Fibroblast of skin of left biceps (primary cell): ENCODE measurements at places on chromosomes 1 and 21.

- DNase-seq = no peak
These were observed 355.5 kb downstream of the LMO4 start for GRCh38 chr1:87684194-87684593.

GRCh38 chr1:160858507-160858906 is 4.2 kb downstream of the CD244 start:
- no peak for DNase-seq

DNA sequence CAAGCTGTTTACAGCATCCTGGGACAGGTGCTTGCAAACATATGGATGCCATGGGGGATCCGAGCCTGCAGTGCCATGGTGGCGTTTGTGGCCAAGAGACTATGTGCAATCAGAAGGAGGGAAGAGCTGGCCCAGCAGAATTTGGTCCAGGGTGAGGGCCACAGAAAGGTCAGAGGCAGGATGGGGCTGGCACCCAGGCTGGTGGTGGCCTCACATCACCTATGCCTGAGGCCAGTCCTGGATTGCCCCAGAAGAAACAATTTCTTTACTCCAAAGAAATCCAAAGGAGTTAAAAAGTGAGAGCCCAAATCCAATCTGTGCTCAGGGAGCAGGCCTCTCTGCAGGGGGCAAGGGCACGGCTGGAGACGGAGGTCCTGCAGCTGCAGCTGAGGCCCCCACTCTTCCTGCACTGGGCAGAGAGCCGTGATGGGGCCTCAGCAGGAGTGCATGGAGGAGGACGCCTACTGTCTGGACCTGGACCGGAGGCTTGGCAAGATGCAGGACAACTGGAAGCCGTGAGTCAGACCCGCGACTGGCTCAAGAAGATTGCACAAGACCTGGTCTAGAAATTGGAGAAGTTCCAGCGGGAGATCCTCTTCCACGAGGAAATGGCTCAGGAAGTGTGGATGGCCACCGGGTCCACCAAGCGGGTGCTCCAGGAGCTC is 163.5 kb downstream of the RYR2 start:
- DNase-seq = no peak

GRCh38 chr1:147185432-147185831 is 13.2 kb upstream of the PRKAB2 start:
- no peak for DNase-seq

- DNase-seq = no peak
These were observed 430.6 kb upstream of the DAB1 start for GRCh38 chr1:57854436-57854835.

DNA sequence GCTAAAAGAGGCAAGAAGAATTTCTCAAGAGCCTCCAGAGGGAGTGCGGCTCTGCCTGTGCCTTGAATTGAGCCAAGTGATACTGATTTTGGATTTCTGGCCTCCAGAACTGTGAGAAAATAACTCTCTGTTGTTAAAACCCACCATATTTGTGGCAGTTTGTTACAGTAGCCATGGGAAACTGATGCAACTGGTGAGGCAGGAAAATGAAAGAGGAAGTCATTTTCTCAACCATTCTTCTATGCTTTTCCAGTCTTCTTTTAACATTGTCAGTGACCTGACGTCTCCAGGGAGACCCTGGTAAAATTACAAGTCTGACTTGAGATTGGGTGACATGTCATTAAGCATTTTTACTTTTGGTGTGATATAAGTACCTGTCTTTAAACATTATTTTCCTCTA is 5.8 kb downstream of the OR6P1 start:
- DNase-seq = no peak

DNA sequence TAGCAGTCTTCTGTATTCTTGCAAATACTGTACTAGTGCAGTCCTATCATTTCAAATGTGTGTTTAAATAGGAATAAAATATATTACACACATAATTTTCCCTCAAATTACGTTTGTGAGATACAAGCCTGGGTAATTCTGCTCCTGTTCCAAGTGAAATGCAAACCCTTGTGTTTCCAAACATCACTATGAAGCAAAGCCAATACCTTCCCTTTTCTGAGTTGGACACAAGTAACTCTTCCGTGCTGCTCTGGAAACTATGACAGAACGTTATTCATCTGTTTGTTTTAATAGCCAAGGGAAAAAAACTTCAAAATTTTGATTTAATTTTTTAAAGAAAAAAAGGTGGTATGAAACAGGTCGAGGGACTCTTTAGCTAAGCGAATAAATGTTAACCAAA is 73.7 kb upstream of the UBE2U start:
- DNase-seq = no peak

DNA sequence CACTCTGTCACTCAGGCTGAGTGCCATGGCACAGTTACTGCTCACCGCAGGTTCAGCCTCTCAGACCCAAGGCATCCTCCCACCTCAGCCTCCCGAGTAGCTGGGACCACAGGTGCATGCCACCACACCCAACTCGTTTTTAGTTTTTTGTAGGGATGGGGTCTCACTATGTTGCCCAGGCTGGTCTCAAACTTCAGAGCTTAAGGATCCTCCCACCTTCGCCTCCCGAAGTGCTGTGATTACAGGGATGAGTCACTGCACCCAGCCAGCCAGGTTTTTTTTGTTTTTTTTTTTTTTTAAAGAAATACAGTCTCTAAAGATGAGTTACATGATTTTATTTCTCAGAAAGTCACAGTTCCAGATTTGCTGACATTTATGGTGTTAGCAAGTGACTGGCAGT is 29.0 kb downstream of the BACE2 start:
- no peak for DNase-seq

DNA sequence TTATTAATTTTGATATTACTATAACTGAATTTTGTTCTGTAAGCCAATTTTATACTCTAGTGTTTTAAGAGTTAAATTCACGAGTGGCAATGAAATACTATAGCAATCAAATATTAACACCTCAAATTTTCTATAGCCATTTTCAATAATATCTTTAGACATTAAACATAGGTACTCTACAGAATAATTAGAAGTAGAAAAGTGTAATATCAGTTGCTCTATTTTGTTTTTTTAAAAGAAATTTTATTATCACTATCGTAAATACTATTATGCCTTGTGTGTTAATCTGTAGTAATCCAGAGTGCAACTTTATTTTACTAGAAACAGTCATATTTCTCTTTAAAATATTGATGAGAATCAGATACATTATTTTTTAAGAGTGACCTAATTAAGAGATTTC is 691.2 kb downstream of the USP25 start:
- DNase-seq = no peak

DNA sequence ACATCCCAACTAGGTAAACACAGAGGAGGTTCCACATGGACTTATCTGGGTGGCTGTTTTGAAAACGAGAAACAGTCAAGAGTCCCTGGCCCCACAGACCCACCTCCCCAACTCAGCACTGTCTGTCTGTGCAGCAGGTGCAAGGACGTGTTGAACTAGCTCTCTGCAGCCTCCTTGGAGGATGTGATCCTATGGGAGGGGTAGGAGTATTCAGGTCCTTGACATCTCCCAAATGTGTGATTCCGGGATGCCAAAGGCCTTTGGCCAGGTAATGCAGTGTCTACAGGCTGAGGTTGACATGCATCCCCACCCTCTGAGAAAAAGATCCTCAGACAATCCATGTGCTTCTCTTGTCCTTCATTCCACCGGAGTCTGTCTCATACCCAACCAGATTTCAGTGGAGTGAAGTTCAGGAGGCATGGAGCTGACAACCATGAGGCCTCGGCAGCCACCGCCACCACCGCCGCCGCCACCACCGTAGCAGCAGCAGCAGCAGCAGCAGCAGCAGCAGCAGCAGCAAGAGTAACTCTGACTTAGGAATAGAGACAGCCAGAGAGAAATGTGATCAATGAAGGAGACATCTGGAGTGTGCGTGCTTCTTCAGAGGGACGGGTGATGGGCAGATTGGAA is 151.6 kb upstream of the CAMK1G start:
- DNase-seq = no peak

- no peak for DNase-seq
These were observed 420.9 kb upstream of the CAMK1G start for GRCh38 chr1:209162651-209163050.

DNA sequence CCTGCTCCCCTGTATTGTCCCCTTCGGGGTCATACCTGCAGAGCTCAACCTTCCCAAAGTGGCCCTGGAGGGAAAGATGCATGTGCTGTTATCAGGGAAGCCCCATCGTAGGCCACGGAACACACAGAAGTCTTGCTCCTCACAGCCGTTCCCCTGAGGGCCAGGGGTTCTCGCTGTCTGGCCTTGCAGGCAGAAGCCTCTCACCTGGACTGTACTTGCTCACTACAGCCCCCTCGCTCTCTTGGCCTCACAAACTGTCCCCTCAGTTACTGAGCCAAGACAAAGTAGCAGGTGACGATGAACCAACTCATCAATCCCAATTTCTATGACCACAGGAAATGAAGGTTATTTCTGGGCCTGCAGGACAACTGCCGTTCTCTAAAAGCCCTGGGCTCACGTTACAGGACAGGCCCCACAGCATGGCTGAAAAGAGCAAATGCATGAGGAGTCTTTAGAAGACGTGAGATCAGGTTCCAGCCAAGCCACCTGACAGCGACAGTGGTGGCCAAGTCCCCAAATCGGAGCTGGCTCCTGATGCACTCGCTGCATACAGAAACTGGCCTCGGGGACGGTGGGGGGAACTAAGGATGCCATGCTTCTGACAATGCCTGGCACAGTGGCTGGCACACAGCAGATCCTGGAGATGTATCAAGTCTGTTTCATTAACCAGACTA is 95.0 kb downstream of the RAVER2 start:
- DNase-seq = no peak

DNA sequence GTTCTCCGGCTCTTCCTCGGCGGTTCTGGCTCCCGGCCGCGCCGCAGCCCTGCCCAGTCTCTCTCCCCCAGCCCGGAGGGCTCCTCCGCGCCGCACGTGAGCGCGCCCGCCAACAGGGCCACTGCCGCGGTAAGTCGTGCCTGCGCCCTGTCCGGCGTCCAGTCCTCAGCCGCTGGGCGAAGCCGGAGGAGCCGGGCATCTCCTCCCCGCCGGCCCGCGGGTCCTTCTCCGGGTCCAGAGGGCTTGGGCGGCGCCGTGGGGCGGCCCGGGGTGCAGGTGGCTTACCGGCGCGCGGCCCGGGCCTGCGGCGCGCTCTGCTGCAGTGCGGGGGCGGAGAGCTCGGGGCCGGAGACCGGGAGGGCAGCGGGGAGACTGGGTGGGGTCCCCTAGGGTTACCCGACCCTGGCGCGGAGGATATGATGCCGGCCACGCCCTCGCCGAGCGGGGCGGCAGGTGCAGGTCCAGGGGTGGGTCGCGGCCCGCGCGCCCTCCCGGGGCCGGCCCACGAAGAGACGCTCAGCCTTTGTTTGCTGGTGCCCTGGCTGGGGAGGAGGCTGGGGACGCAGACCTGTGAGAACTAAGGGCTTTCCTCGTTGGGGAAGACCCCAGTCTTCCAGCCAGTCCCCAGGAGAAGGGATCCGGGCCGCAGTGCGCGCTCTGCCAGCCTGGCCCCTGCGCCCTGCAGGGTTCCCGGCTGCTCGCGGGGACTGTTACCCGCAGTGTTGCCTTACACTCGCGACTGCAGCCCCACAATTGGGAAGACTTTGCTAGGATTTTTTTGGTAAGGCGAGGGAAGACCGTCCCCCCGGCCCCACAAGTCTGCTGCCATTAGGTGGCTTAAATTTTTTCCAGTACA is at the start of gene DOP1B:
TSS of gene DOP1B (plus strand) at position 10 of the 856 bp plus-strand sequence. CDS start 7,910 bp downstream, outside the sequence.
- no peak for DNase-seq

GRCh38 chr21:24824209-24824608 is 783.1 kb downstream of the MRPL39 start:
- DNase-seq = no peak

DNA sequence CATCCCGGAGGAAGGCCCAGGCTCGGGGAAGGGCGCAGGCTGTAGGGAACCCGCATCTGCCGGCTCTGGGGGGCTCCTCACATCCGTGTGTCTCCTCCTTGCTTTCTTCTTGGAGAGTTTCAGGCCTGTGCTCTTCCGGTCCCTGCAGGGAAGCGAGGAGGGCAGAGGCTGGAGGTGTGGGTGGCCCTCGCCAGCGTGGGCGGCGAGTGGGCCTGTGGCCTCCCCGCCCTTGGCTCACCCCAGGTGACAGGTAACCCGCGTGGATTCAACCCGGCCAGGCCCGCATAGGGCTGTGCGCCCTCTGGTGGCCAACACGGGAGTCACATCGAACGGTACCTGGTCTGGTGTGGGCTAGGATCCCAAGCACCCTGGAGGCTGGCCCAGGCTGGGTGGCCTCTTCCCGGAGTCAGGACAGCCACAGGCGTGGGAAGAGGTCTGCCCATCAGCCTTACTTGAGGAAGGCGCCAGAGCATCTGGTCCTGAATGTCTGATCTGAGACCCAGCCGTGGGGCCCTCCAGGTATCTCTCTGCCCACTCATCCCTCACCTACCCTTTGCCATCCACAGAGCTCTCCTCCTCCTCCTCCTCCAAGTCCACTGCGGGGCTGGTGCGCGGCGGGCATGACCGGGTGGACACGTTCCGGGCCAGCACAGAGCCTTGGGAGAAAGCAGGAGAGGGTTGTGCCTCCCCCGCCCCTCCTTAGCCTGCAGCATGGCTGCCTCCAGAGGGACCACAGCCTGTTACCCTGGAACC is 9.6 kb upstream of the TNFRSF25 start:
- DNase-seq = no peak

GRCh38 chr1:31412205-31412604 is 808 bp upstream of the SERINC2 start:
- no peak for DNase-seq
